ENCODE measurements at places on chromosomes 4 and X.

GRCh38 chr4:129583868-129584267, 487.9 kb downstream of the C4orf33 start:
- DNase-seq = peak; percentile 22

DNA sequence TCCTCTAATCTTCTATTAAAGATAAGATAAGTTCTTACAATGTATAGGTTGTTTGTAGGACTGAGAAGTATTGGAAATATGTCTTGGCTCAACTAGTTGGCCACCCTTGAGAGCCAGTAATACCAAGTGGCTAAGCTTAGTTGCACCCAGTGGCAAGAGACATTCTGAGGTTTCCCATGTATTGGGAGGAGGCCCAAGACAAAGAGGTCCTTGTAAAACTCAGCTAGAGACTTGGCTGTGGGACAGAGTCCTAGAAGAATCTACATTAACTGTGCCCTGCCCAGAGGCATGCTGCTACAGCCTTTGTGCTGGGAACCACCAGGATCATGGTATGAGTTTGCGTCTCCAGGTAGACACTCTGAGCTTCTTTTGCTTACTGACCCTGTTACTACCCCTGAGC, 41.9 kb upstream of the SLC4A4 start:
- no peak for DNase-seq

GRCh38 chr4:40575846-40576245, 53.8 kb downstream of the RBM47 start:
- DNase-seq = no peak

DNA sequence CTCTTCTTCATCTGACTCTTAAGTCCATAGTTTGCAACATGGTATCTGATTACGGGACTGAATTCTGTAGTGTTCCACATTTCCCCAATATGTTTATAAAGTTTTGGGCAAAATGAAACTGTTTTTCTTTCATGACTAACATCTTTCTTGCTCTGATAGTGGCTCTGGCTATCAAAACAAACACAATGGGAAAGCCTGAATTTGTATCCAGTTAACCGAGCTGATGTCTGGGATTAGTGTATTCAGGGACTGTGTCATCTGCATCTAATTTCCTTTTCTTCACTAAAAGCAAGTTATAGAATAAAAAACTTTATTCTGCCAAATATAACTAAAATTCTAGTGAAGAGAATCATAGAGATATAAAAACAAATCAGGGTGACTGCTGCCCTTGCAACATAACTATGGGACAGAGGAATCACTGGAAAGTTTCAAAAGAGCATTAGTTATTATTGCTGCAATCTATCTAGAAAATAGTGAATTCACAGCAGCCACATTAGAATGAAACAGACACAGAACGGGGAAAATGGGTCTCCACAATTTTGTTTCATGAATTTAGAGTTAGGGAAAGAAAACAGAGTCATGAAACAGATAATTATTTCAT, 61.3 kb downstream of the ANTXR2 start:
- peak; percentile 76 for DNase-seq

DNA sequence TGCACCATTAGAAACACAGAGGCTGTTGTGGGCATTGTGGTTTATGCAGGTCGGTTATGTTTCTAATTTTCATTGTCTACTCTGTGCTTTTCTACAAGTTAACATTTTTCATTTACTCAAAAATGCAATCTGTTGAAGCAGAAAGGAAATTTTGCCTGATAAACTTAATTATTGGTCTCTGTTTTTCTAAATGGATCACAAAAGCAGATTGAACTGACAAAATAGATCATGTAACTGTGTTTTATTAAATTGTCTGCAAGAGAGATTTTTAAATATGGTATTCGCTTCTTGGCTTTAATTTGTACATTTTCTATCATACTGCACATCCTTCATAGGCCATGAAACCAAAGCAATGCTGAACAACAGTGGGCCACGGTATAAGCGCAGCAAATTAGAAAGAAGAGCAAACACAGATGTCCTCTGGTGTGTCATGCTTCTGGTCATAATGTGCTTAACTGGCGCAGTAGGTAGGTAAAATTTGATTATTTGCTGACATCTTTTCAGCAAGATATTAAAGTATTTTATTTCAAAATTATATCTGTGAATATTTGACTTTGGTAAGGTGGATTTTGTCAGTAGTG, 50.6 kb downstream of the ATP10D start:
- no peak for DNase-seq

GRCh38 chrX:13747836-13748235, 13.3 kb downstream of the OFD1 start:
- DNase-seq = peak; percentile 54

GRCh38 chr4:4334798-4335520, 44.9 kb downstream of the ZBTB49 start:
- no peak for DNase-seq

DNA sequence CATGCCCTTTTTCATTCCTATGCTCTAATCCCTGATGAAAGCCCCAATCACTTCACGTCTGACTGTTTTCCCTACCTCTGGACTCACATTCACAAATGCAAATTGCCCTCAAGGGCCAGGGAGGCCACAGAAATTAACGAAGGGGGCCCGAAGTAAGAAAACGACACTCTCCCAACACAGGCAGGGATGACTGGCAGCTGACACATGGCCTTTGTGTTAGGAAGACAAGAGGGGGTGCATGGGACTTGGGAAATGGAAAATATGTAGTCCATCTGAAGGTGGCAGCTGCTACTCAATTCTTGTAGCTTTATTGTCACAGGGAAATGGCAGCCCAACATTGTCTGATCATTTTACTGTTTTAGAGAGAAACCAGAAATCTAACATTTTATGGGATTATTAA, 12.3 kb upstream of the SPARCL1 start:
- no peak for DNase-seq

- no peak for DNase-seq
Measured at GRCh38 chrX:124023838-124024238, 62.3 kb downstream of the STAG2 start.

GRCh38 chr4:16505726-16506125, 279.5 kb upstream of the TAPT1 start:
- DNase-seq = no peak

DNA sequence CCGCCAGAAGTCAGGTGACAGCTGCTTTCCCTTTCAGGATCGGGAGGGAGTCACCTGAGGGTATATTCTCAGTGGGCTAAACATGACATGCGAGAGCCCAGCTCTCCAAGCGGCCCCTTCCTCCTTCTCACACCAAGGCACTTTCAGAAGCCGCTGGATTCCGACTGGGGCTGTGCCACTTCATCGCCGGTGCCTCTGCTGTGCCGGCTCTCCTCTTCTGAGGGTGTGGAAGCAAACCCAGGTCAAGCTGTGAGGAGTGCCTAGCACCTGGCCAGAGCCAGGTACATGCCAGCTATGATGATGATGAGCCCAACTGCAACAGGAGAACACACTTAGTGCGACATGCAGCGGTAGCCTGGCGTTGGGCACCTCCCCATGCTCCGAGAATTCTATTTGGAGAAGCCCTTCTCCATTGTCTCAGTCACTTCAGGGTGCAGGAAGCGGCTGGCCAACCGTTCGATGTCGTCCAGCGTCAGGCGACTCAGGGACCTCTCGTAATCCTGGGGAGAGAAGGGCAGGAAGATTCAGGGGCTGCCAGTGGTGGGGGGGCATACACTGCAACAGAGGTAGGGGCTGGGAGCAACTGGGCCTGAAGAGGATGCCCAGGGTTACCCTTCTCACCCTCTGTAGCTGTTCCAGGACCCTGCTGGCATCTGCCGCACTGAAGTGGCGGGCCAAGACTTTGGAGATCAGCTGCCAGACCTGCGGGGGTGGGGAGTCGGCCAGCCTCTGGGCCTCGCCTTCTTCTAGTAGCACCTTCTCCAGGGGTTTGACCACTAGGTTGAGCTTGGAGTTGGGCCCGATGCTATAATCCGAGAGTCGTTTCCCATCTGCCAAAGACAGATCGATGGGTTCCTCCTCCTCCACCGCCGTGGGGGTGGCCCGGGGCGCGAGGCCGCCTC, 1.0 kb downstream of the UBL4A start:
- DNase-seq = no peak

DNA sequence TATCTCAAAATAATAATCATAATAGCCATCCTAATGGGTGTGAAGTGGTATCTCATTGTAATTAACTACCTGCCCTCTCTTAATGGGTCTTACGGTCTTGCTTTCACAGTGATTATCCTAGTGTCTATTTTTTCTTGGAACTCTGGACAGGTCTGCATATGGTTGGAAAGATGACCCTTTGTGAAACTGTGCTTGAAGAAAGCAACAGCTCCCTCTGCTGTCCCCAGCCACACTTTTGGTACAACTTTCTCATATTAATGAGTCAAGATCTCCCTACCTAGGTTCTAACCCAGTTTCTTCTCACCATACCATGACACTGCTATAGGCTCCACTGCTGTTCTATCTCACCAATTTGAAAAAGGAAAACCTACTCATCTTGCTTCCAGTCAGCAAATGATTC, 2.4 kb downstream of the TFDP3 start:
- DNase-seq = no peak

- no peak for DNase-seq
Measured at GRCh38 chr4:161555689-161556660, 607.8 kb downstream of the FSTL5 start.

GRCh38 chr4:164081371-164081770, 586.9 kb downstream of the TMA16 start:
- DNase-seq = no peak

DNA sequence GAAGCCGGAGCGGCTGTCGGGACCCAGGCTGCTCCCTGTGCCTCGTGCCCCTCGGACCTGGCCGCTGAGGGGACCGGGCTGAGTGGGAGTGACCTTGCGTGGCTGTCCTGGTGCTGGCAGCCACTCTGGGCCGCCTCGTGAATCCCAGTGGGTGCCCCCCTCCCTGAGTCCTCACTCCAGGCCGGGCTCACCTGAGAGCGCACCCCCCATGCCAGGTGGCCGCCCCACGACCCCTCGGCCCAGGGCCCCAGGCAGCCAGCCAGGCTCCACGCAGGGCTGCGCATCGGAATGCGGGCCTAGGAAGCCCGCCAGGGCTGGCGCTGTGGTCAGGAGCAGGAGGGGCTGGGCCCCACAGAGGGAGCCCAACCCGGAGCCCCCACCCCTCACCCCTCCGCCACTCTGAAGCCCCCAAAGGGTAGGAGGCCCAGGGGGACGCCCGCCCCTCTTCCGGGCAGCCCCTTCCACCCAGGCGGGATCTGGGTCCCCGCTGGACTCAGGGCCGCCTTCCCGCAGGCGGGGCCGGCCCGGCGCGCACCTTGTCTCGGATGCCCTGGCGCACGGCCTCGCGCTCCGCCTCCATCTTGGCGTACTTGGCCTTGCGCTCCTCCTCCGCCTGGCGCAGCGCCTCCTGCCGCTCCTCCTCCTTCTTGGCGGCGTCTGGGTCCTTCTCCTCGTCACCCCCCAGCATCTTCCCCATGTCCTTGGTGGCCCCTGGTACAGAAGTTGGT, 33.9 kb downstream of the CPLX1 start:
- DNase-seq = no peak

DNA sequence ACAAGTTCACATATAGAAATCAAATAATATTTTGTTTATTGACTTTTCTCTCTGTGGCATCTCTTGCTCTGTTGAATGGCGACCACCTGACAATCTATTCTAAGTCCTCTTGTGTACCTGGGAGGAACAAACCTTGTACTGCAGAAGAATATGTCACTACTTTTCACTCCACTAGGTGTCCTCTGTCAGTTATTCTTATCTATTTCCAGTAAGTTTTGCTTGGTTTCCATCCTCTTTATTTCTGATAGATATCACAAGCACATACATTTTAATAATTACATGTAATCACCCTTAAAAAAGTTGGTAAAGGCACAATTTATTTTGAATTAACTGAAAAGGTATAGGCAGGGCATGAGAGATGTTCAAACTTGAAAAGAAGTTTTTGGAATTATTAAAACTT, 238.4 kb downstream of the SNCA start:
- DNase-seq = no peak

GRCh38 chr4:78218260-78218659, 161.1 kb downstream of the FRAS1 start:
- DNase-seq = no peak

GRCh38 chr4:105963461-105964400, 68.5 kb downstream of the NPNT start:
- DNase-seq = no peak

GRCh38 chr4:147814376-147814775, 82.5 kb downstream of the ARHGAP10 start:
- DNase-seq = no peak

DNA sequence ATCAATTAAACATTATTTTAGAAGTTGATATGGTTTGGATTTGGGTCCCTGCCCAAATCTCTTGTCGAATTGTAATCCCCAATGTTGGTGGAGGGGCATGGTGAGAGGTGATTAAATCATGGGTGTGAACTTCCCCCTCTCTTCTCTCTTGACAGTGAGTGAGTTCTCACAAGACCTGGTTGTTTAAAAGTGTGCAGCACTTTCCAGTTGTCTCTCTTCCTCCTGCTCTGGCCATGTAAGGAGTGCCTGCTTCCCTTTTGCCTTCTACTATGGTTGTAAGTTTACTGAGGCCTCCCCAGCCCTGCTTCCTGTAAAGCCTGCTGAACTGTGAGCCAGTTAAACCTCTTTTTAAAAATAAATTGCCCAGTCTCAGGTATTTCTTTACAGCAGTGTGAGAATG, 141.4 kb downstream of the GALNTL6 start:
- DNase-seq = no peak

DNA sequence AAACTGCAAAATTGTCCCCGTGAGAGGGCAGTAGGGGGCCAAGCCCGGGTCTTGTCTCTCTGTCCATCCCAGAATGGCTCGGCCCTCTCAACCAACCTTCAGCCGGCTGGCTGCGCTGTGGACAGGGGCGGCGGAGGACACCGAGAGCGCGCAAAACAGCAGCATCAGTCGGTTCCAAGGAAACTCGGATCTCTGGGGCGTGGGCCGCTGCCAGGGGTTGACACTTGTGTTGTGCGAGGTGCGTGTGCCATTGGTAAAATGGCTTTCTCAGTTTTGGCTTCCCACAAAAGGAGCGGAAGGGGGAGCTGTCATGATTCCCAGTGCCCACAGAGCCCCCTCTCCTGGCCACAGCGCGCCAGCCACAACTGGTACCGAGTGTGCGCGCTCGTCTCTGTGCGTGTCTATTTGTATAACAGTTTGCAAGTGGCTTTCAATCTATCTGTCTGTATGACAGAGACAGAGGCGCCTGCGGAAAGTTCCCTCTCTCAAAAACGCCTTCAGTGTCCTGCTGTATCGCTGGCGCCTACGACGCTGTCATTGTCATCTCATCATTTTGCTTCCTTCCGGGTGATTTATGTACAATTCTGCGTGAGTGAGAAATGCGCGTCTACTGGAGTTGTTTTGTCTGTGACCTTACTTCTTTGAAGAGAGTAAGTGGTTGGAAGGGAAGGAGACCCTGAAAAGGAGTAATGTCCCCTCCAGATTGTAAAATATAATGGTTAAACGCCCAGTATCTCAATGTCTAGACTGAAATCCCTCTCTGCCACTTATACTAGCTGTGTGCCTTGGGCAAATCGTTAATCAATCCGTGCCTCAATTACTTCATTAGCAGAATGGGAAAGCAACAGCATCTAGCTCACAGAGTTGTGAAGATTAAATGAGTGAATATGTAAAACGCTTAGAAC, 1.8 kb downstream of the DKK2 start:
- no peak for DNase-seq

GRCh38 chr4:2054217-2054616, 4.9 kb upstream of the NAT8L start:
- DNase-seq = no peak

- no peak for DNase-seq
Measured at GRCh38 chr4:921830-922331, 10.2 kb downstream of the GAK start.

Measured in AG09319 (cell line).